ENCODE measurements at places on chromosomes 2 and 18.

GRCh38 chr18:22165603-22166068, 3.8 kb upstream of the GATA6 start:
- DNase-seq = no peak

GRCh38 chr2:143226714-143227541, 97.7 kb downstream of the ARHGAP15 start:
- no peak for DNase-seq

DNA sequence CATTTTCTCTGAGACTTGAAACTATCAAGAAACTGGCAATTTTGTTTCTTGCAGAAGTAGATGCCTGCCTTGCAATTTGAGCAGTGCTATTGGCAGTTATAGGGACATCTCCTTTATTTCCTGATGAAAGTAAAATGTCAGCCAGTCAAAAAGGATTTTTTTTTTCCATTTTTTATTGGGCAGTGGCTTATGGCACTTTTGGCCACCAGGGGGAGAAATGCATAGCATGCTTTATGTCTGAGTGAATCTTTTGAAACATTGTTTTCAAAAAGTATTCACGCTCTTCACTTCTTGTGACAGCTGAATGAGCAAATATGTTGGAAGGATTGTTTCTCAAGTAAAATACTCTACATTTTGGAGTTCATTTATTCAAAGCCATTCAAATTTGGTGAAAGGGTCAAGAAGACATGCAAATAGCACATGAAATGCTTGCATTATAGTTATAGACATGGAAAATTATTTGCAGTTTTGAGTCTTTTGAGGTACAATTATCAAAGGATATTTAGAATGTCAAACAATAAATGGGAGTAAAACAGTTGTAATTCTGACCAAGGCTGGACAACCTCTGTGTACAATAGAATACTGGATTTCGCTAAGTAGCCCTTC, 491.0 kb downstream of the CDH2 start:
- DNase-seq = peak; percentile 47

DNA sequence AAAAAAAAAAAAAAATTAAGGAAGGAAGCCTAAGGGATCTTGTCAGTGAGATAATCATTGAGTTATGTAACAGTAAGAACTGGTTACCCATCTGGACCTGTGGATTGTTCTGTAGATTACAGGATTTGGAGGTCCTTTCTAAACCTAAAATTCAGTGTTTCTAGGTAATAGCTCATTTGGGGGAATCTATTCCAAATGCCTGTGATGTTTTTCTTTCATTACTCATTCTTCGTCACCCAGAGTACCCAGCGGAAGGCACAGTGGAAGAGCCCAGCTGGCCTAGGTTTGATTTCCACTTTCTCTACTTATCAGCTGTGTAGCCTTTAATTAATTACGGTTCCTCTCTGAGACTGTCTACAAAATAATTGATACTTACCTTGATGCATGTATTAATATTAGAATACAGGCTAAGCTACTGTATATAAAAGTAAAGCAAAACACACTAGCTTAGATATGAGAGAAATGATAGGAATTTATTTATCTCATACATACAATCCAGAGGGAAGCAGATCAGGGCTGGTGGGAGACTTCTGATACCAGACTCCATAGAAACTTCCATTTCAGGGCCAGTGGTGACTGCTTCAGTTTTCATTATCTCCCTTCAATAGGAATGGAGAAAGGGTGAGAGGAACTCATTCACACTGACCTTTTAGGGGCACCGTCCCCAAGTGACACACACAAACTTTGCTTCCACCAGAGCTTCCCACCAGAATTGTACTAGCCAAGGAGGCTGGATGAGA, 115.8 kb upstream of the NOSTRIN start:
- no peak for DNase-seq

DNA sequence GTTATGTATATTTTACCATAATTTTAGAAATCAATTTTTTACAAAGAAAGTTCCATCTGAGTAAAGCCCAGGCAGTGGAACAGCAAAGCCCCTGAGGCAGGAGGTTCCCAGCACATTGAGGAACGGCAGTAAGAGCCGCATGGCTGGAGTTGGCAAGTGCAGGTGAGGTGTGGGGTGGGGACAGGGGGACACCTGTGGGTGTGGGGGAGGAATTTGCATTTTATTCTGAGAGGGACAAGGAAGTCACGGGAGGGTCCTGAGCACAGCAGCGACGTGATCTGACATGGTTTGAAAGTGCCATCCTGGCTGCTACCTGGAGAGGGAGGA, 16.1 kb upstream of the ADI1 start:
- no peak for DNase-seq

DNA sequence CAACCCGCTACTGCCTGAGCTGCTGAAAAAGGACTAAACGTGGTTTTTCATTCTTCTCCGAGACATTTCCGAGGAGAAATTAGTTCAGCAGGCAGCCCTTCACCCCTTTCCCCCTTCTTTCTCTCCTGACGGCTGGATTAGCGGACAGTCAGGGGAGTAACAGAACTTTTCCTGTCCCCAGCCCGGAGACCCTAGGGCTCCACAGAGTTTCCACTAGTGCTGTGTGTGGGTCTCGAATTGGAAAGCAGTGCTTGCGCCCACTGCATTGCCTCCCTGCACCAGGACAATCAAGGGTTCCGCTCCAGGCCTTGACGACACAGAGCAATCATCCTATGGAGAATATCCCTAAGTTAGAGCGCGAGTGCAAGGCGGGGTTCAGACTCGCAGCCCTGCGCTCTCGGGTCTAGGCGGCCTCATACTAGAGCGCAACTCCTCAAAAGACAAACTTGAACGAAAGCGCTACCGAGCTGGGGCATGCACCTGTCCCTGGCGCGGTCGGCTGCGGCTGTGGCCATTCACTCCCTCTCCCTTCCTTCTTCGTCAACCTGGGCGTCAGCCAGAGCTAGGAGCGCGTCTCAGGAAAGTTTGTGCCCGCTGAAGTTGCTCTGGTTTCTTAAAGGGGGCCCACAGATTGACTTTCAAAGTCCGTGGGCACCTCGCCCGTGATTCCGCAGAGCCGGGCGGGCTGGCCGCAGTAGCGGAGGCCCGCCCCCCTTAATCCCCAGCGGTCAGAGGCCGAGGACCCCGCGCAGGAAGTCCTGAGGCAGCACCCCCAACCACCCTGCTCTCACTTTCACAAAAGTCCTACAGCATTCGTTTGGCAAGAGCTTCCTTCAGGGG, 801 bp downstream of the OSR1 start:
- DNase-seq = peak; percentile 29

- no peak for DNase-seq
These were observed 35.7 kb upstream of the ST3GAL5 start for GRCh38 chr2:85924522-85924921.

DNA sequence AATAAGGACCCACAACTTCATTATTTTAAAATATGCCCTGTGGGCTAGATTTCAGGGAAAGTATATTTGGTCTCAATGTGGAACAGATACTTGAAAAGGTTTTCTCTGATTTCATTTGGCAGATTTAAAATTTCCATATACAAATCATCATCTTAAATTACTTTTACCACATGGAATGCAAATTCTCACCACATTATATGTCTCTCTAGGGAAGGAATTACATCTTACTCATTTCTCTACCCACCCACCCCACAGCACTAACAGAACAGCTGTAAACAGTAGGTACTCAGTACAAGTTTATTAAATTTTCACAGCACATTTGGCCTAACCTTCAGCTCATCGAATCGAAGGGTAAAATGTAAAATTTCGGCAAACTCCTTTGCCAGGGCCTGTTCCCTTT, 104.0 kb downstream of the CYRIA start:
- no peak for DNase-seq

- DNase-seq = peak; percentile 95
These were observed 64.6 kb downstream of the SPTBN1 start for GRCh38 chr2:54520687-54521086.

GRCh38 chr2:128797533-128797932, 478.9 kb upstream of the HS6ST1 start:
- DNase-seq = no peak

DNA sequence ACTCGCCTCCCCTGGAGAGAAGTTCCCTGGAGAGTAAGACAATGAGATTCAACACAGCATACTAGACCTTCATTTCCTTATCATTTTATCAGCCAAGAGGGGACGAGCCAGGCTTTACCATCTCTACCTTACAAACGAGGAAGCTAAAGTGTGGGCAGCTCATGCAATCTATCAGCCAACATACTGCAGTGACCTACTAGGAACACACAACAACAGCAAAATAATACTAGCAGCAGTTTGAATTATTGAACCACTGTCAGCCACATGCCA, 60.0 kb upstream of the TEX51 start:
- no peak for DNase-seq

DNA sequence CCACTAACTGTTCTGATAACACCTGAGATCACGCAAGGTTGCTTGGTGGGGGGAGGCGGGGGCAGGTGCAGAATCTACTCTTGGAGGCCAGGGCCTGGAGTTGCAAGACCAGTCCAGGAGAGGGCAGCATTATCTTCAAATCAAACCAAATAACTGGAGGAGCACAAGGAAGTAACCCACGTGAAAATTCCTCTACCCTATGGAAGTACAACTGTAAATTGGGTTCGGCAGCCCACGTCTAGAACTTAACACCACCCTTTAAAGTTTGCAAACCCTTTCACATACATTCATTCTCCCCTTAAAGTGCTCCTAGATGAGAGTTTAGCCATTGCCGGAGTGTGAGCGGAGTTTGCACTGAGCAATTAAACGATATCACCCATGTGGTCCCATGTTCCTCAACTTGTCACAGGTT, 19.6 kb upstream of the CXCR1 start:
- DNase-seq = peak; percentile 81

Data from kidney tubule cell (primary cell).